Ecto neural progenitor cell (in vitro differentiated cells): ENCODE measurements at places on chromosomes 2 and 18.

GRCh38 chr2:60959501-60959900 is 58.0 kb upstream of the PEX13 start:
- DNase-seq = no peak

- DNase-seq = no peak
These were observed 28.6 kb downstream of the CROCC2 start for GRCh38 chr2:240934701-240935102.

DNA sequence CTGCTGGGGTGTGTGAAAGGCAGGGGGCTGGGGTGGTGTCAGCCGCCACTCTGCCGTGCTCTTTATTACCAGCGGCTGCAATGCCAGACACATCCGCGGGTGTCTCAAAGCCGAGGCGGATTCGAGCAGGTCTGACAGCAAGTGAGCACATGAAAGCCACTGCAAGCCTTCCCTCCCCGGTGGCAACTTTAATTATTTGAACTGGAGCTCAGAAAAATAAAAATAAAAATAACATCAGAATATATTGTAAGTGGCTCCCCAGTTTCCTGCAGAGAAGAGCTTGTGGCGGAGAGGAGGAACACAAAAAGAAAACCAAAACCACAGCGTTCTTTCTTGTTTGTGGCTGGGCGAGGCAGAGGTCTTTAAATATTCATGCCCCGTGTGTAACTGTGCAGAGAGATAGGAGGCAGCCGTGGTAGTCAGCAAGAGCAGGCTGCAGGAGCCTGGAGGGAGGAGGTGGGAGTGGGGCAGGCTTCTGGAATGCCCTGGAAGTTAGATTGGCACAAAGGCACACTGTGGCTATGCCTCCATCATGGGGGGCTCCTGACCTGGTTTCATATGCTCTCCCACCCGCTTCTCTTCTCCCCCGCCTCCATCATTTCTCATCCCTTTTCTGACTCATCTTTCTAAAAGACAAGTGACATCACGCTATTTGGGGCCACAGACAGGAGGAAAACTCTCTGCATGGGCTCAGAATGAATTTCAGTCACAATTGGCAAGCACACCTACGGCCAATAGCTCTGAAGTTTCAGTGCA is 199.8 kb downstream of the CLIP4 start:
- no peak for DNase-seq

GRCh38 chr2:187446711-187447110 is 1.3 kb downstream of the CALCRL start:
- DNase-seq = no peak

DNA sequence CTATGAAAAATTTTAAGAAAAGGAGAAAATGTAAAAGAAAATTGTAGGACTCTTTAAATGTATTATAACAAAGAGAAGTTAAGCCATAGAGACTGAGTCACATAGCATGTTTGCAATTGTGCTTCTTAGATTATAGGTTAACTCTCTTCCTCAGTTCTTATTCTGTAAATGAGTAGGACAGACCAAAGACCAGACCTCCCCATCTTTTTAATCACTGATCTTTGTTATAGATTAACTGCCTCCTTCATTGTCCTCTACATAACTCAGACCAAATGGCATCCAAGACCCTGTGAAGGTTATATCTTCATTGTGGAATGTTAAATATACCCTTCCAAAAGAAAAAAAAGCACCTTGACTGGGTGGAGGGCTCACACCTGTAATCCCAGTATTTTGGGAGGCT is 316.9 kb upstream of the LRRTM4 start:
- DNase-seq = no peak

DNA sequence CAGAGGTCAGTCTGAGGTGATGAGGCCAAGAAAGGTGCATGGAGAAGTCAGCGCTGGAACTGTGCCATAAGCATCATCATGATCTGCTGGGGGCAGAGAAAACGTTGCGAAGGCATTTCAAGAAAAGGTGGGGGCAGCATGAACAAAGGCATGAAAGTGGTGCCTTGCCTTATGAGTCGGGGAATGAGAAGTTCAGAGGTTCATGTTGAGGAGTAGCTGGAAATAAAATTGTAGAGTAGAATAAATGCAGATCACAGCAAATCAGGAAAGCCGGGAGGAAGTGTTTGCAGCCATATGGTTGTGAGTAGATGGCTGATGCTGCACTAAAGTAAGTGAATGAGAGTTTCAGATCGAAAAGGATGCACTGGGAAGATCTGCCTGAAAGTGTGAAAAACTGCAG is 72.1 kb upstream of the ARL5A start:
- DNase-seq = no peak

- DNase-seq = no peak
These were observed 13.1 kb upstream of the ACTR3 start for GRCh38 chr2:113876503-113877387.
